ENCODE measurements at places on chromosomes 4 and X.

DNA sequence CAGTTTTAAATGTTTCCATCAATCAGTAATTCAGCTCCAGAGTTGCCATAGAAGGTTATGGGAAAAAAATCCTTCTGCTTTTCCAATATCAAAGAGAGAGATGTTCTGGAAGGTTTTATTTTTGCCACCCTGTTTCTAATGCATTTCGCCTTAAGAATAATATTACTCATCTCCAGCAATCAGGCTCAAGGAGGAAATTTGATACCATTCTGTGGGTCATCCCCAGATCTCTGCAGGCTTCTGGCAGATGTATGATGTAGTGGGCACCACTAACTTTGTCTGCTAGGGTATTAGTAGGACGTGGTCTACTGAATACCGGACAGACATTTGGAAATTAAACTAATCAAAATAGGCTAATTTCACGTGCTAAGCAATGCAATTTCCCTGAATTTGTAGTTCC is 645.4 kb upstream of the TENM3 start:
- no peak for DNase-seq

- DNase-seq: no peak
These were observed 13.8 kb downstream of the MPP1 start for GRCh38 chrX:154791467-154791866.

DNA sequence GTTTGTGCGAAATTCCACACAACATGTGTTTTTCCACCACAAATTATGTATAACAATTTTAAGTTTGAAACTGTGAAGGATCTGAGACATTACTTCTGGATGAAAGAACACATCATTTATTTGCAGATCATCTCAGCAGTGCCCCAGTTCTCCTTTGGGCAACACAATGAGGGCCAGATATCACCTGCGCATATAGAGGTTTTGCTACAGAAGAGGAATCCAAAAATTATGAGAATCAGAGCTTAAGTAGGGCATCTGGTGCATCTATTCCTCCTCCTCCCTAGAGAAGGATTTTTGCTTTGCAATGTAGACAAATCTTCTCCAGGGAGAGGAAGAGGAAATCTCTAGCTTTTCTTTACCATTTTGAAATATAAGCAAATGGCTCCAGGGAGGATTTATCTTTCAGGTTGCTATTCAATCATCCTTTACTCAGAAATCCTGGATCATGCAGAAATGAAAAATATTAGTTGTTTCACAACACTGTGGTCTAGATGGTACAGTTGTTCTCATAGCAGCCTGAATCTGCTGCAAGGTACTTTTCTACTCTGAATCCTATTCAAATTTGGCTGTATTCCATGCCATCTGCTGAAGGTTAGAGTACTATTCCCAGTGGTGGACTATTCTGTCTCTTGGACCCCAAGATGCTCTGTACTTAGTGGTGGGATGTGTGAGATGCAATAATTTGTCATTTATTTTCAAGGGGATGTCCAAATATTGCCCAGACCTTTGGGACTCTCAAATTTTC is 132.1 kb downstream of the SNCA start:
- DNase-seq: no peak

DNA sequence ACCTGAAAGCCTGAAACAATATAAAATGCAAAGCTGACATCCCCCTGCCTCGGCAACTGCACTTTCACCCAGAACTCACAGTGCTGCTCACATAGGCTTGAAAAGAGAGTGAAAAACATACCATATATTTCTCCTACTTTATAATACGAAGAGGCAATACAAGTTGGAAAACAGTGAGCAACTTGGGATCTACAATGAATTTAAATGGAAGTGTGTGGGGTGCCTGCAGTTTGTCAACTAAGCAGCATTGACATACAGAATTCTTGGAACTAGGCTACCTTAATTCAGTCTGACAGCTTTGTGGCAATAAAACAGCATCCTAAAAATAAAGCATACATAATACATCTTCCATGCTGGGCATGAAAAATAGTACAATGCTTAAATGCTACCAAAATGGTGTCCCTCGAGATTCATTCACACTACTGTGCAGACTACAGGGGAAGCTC is 8.0 kb downstream of the GASK1B start:
- DNase-seq: no peak

- no peak for DNase-seq
These were observed 4.8 kb upstream of the KIAA0232 start for GRCh38 chr4:6777636-6778281.

GRCh38 chr4:67342291-67342690 is 203.0 kb downstream of the CENPC start:
- DNase-seq: no peak

GRCh38 chr4:76210452-76210851 is 3.2 kb downstream of the SCARB2 start:
- DNase-seq: no peak

DNA sequence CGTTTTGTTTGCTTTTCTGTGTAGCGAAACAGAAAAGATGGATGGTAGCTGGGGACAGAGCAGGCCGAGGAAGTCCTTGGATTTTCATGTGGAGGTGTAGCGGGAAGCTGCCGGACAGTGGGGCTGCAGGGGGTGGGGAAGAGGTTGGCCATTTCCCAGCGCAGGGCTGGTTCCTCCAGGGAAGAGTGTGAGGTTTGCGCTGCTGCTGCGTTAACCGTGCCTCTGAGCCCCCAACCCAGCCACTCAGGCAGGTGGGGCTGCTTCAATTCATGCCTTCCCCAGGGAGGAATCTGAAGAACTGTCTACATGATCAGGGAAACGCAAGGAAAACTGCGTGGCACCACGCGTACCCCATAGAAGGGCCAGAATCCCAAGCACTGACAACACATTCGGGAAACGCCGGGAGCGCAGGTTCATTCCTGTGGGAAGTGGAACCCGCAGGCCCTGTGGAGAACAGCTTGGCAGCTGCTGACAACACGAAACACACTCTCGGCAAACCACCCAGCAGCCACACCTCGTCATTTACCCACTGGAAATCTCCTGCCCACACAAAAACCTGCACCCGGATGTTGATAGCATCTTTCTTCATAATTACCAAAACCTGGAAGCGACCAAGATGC is 57.7 kb downstream of the PCGF3 start:
- no peak for DNase-seq

- no peak for DNase-seq
These were observed 42.2 kb upstream of the HGFAC start for GRCh38 chr4:3399277-3400194.

GRCh38 chr4:9880406-9881197 is 99.2 kb downstream of the DRD5 start:
- no peak for DNase-seq

GRCh38 chr4:123783921-123784320 is 387.3 kb downstream of the SPRY1 start:
- DNase-seq: no peak

GRCh38 chrX:150935467-150935866 is 37.0 kb upstream of the CD99L2 start:
- DNase-seq: no peak

GRCh38 chrX:78548012-78548411 is 111.1 kb downstream of the RTL3 start:
- no peak for DNase-seq

GRCh38 chr4:17911608-17912007 is 100.8 kb downstream of the NCAPG start:
- DNase-seq: no peak

GRCh38 chrX:20315140-20315539 is 48.4 kb upstream of the RPS6KA3 start:
- DNase-seq: no peak

DNA sequence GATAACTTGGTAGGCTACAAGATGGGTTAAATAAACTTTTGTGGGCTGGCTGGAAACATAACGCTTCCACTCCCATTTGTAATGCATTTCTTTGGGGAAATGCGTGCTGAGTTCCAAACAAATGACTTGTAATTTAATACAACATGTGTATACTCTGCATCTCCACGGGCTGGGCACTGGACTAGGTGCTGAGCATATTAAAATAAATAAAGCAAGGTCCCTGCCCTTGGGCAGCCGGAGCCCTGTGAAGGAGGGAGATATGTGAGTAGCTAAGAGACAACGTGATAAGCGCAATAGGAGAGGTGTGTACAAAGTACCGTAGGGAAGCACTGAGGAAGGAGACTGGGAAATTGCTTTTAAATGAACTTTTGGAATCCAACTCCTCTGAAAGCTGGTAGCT is 147.2 kb upstream of the RBPJ start:
- no peak for DNase-seq

DNA sequence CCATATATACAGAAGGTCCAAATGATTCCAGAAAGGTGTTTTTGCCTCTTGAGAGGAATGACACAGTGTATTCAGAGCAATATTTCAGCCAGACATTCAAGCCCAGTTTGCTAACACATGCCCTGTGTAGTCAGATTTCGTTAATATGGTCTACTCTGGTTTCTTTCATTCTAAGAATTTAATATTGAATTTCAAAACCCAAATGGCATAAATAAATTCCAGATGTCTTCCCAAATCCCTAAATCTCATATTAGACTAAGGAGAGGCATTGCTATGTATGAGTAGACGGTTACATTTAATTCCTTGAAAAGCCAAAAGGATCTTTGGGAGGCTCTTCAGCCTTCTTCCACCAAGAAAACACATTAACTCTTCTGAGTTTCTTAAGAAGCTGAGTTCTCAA is 66.3 kb upstream of the C1QTNF7 start:
- DNase-seq: no peak

DNA sequence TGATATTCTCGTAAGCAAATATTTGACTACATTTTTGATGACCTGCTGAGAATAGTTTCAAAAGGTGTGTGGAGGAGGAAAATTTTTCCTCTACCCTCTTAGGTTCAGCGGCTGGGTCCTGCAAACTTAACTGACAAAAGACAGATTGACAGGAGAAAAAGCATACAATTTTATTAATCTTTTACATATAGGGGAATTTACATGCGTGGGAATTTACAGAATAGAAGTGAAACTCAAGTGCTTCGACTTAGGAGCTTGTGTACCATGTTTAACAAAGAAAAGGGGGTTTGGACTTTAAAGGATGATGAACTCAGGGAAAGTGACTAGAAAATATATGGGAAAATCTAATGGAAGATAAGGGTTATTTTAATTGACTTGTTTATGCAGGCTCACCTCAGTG is 2.5 kb downstream of the HERC6 start:
- no peak for DNase-seq

GRCh38 chr4:2290488-2290887 is 28.6 kb upstream of the MXD4 start:
- no peak for DNase-seq

- no peak for DNase-seq
These were observed 325.0 kb downstream of the FBXO8 start for GRCh38 chr4:173958445-173958844.

- no peak for DNase-seq
These were observed 672 bp downstream of the LONRF3 start for GRCh38 chrX:118974908-118975671.

DNA sequence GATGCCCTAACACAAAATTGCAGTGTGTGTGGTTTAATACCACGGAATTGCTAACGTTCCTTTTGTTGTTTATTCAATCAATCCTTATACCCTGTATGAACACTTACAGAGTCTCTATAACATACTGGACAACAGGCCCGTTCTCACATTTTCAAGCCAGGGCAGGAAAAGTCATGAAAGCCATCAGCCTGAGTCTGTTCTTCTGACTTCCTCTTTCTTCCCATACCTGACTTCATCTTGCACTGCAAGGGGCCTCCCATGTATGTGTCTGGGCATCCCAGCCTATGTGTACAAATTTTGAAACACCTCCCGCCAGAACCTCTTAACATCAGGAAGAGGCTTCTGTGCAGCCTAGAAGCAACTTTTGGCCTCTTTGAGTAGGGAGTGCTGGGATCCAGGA is 4.9 kb upstream of the SHISA3 start:
- DNase-seq: no peak

DNA sequence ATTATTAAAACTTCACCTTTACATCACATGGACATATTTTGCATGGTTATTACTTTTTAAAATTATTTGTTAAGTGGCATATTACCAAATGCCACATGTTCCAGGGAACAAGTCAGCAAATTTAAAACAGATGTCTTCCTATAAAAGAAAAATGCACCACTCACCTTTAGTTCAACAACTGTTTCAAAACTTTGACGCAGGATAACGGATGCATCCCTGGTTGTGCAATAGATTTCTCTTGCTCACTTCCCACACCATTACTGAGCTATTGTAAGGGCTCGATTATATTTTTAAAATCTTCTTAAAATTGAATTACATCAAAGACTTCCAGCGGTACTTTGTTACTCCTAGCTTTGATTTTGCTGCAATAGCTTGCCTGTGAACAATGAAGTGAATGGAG is 93.0 kb upstream of the ARHGAP24 start:
- no peak for DNase-seq

DNA sequence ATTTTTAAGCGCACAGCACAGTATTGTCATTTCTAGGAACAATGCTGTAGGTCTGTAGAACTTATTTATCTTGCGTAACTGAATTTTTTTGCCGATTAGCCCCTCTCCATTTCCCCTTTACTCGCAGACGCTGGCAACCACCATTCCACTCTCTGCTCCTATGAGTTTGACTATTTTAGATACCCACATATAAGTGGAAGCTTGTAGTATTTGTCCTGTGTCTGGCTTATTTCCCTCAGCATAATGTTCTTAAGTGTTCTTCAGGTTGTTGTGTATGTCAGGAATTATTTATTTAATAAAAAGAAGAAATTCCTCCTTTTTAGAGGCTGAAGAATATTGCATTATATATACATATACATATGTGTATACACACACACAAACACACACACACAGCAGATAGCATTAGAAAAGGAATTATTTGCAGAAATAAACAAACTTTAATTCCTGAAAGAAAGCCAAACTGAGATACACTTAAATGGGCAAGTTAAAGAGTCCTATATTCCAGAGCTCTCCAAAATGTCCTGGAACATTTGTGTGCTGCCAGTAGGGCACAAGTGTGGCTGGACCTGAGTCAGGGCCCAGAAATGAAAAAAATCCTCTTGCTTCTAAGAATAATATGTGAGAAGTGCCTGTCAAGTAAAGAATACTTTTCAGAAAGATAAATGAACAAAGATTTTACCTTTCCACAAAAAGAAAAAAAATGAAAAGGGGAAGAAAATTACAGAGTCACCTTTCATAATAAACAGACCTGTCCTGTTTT is 4.5 kb upstream of the ZNF330 start:
- no peak for DNase-seq

GRCh38 chr4:151227172-151227571 is 49.8 kb upstream of the PRSS48 start:
- no peak for DNase-seq
